ENCODE measurements at places on chromosomes 6 and 20.

- DNase-seq: no peak
These were observed 1.3 kb upstream of the BLOC1S5 start for GRCh38 chr6:8065519-8065911.

DNA sequence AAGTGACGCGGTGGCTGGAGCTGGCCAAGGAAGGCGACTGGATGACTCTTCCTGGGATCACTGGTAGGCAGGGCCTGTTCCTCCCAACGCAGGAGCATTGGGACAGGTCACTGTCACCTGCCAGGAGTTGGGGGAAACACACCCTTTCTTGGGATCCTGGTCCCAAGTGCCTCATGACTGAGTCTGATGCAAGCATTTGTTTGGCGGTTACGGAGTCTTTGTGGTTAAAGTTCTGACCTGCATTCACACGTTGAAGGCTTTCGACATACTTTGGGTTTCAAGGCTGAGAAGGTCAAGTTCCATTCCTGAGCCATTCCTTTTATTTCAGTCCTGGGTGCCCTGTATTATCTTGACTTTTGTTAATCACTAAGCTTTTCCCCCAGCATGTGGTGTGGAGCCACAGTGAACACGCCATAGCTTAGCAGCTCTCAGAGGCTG lies 6.0 kb downstream of the PNLDC1 start:
- no peak for DNase-seq

DNA sequence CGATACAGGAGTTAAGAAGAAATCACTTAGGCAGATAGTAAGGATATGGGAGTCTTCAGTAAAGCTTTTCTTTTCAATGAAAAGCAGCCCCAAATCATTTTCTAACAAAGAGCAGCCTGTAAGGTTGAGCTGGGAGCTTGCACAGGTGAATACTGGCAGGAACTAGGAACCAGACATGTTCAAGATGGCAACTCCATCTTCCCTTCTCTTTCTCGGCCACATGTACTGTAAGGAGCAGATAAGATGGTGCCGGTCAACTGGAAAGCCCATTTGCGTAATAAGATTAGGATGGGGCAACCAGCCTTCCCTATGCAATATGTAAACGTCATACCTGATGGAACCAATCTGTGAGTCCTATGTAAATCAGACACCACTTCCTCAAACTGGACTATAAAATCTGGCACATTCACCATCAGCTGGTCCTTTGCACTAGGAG lies 46.2 kb upstream of the RNGTT start:
- DNase-seq: no peak

DNA sequence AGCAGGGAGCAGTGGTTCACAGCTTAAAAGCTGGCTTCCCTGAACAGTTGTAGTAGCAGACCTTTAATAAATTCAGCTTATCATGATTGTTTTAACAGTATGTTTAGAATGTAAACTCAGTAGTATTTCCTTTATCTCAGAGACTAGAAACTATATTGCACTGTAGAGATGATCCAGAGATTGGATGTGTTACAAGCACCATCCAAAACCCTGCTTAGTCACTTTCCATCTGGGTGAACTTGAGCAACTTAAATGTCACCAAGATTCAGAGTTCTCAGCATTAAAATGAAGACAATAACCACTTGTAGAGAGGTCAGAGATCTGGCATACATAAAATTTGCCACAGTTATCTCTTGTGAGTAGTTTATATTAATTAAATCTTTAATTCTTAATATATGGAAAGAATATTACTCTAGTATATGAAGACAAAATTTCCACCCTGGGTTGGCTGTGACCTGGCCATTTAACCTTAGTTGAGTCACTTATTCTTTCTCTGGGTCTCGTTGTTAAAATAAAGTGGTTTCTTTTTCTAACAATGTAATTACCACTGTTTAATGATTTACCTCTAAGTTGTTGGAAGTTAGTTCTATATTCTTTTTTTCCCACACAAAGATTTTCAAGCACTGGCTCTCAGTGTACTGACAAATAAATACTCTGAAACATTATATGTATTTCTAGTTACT lies 239.2 kb upstream of the FKBP1C start:
- DNase-seq: no peak

DNA sequence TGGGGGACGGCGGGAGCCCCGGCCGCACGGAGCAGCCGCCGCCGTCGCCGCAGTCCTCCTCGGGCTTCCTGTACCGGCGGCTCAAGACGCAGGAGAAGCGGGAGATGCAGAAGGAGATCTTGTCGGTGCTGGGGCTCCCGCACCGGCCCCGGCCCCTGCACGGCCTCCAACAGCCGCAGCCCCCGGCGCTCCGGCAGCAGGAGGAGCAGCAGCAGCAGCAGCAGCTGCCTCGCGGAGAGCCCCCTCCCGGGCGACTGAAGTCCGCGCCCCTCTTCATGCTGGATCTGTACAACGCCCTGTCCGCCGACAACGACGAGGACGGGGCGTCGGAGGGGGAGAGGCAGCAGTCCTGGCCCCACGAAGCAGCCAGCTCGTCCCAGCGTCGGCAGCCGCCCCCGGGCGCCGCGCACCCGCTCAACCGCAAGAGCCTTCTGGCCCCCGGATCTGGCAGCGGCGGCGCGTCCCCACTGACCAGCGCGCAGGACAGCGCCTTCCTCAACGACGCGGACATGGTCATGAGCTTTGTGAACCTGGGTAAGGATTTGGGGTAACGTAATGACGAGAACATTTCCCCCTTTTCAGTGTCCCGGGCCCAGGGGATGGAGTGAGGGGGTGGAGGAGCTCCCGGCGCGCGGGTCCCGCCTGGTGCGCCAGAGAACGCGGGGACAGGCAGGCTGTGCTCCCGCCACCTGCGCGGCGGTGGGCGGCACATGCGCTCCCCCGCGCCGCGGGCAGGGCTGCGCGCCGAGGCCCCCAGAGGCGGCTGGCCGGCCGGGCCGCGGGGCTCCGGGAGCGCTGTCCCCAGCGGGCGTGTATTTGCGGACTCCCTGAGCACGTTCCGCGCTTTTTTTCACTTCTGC lies 1.4 kb downstream of the BMP6 start:
- DNase-seq: no peak

DNA sequence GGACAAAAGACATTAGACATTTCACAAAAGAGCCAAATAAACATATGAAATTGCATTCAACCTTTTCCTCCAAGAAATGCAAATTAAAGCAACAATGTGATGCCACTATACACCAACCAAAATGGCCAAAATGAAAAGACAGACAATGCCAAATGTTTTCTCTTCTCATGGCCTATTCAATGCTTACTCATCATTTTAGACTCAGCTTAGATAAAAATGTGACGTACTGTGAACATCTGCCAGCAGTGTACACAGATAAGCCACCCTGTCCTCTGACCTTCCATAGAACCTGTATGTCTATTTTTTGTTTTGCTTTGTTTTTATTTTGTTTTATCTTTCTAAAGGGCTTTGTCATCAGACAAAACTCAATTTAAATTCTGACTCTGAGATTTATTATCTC lies 385.2 kb downstream of the FRK start:
- DNase-seq: no peak

GRCh38 chr6:28816909-28817807 lies 106.6 kb downstream of the TRIM27 start:
- DNase-seq: no peak

DNA sequence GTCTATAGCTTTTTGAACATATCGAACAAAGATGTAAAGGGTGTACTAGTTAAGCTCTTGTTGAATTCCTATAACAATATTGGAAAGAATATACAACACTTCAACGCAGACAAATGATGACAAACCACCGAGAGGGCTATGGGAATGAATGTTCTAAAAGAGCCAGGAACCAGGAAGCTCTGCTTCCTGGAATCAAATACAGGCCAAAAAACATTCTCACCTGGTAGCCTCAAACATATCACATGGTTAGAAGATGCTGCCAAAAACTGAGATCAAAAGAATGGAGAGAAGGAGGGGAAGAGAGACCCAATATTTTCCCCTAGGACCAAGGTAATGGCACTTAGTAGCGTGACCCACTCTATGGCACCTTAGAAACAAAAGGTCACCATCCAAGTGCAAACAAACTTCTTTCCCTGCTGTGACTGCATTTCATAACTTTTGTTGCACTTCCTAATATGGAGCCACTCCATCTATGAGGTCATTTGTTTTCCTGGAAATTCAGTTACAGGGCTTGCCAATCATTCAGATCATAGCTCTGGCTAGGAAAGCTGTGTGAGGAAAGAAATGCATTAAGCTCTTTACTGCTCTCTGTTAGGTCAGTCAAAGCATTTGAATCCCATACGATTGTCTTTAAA lies 199.2 kb upstream of the NT5E start:
- DNase-seq: no peak

DNA sequence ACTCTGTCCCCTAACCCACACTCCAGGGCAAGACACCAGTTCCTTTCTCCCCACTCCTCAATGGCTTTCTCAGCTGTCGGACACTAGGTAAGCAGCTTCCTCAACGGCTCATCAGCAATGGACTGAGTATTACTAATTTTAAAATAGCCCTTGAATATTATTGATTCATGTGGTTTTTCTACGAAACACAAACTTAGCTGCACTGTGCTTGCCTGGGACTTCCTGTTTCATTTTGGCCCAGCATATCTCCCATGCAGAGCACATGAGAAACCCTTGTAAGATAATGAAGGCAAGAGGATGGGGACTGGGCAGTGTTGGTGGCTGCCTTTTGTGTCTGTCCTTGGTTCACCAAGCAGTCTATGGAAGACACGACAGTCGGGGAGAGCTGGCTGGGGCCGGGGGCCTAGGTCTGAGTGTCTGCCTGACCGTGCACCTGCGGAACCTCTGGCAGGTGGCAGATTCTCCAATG lies 48.9 kb downstream of the RNASET2 start:
- DNase-seq: no peak

DNA sequence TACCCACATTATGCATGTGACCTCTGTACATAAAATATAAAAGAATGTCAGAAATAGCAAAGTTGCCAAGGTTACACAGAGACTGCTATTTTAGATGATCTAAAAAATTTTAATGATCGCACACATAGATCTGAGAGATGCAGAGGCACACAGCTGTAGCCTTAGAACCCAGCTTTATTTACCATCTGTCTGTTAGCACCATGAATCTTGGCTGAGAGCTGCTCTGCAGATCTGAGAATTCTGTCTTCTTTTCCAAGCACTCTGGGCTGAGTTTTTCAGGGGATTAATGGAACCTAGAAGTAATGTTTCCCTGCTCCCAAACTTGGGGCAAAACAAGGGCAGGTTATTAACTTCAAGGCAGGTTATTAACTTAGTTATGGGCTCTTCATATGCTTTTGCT lies 248.7 kb upstream of the JAG1 start:
- DNase-seq: no peak

DNA sequence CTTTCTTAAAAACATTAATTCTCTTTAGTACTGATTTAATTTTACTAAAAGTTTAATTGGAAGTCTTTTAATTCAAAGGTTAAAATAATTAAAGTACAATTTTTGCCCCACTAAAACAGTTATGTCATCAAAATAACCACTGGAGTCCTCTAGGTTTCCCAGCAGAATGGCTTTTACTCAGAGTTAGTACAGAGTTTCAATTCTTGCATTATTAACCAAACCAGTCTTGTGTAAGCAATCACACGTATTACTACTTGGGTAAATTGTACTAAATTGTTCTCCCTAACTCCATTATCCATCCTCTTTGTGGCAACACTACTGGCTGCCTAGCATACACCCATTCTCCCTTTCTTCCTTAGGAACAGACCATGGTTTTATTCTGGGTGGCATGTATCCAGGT lies 36.9 kb downstream of the CDK19 start:
- no peak for DNase-seq

DNA sequence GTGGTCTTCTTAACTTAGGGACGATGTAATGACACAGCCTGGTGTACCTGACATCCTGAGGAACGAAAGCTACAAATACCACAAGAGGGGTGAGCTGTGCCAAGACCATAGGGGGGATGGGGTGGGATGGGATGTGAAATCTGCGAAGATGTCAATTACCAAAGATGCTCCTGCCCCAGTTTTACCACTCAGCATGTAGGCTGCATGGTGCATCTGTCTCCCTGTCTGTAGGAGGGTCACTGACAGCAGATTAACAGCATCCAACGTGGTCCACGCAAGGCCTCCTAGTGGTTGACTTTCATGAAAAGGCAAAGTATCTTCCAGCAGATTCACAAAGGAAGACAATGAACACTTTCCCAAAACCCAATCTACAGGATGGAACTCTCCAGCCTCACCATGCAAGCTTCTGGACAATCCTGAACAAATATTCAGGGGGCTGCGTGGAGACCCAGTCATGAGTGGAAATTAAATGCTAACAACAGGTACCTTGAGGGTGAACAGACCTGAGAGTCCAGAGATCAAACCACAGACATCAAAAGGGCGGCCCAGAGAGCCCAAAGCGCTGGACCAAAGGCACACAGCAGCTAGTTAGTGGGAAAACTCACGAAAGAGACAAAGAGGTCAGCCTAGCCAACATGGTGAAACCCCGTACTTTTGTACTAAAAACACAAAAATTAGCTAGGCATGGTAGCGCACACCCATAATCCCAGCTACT lies 44.4 kb downstream of the ZMYND8 start:
- DNase-seq: no peak

DNA sequence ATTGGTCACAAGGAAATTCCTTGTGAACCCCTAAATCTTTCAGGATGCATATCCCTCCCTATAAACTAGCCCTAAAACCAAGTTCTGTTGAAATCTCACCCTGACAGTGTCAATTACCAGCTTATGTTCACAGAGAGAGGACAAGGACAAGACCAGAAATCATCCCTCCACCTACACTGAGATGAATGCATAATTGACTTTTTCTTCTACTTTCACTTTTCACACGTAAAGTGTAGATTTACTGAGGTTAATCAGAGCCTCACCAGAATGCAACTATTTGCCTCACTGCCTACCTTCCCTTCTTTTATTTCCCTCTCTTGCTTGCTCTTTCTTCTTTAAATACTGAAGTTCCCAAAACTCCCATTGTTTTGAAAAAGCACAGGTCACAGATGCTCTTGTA lies 15.3 kb upstream of the NKAIN2 start:
- DNase-seq: no peak

DNA sequence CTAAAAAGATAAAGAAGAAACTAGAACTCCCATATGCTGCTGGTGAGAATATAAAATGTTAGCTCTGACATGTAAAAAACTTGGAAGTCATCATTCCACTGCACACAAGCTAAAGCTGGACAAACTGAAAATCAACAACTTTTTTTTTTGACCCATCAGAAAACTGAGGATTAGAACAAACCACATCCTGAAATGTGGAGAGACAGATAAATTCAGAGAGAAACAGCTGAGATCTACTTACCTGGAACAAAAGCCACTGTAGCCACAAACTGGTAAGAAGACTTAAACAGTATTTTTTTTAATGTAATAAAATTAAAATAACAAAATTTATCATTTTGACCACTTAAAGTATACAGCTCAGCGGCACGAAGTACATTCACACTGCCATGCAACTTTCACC lies 408.5 kb upstream of the RGS17 start:
- DNase-seq: no peak
